Muscle of arm (tissue), 14 donors: ENCODE measurements at places on chromosomes 4 and X. TPM values are rescaled to one million over a fixed set of nuclear protein-coding genes. Genes with fewer than 3 reads are reported as not detected.

PCDH10 gene
- 0.39 TPM for polyA plus RNA-seq

DNA sequence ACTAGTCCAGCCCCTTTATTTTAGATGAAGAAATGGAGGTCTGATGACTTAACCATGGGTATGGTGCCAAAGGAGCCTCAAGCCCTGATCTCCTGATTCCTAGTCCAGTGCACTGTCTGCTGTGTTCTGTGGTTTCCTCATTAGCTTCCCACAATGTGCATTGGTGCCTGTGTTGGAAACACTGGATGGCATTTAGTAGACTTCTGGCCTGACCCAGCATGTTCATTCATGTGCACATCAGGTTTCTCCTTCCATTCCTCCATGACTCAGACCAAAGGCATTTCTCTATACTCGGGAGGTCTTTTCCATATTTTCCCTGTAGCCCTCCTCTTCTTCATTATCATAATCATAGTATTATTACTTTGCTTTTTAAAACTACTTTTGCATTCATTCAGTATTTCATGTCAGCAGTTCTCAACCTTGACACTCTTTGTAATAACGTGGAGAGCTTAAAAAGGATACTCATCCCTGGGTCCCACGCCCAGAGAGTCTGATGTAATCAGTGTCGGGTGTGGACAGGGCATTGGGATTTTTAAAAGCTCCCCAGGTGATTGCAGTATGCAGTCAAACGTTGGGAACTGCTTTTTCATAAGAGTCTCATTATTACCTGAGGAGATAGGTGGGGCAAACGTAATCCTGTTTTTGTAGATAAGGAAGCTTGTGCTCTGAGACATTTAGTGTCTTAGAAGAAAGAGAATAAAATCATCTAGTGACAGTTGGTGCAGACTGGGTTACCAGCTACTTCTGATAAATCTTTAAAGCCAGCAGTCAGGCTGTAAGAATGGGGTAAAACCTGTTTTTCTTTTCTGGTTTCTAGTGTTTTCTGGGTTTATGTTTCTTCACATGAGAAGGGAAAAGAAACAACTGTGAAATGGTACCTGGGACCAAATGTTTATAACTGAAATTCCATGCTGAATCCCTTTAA lies 40.9 kb upstream of the XK start:
- no peak for DNase-seq

- no peak for DNase-seq
Measured at GRCh38 chr4:74733756-74734155, 60.6 kb downstream of the BTC start.

DNA sequence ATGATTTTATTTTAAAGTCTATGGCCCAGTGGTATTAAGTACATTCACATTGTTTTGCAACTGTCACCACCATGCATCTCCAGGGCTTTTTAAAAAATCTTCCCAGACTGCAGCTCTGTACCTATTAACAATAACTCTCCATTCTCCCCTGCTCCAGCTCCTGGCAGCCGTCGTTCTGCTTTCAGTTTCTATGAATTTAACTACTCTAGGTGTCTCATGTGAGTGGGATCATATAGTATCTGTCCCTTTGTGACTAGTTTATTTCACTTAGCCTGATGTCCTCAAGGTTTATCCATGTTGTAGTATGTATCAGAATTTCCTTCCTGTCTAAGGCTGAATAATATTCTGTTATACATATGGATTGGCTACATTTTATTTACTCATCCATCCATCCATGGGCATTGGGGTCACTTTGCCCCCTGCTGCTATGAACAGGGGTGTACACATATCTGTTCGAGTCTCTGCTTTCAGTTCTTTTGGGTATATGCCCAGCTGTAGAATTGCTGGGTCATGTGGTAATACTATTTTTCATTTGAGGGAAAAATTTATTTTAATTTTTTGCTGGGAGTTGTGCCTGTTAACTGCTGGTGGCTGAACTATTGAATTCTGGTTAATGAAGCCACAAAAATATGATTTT lies 131.3 kb downstream of the ARHGAP10 start:
- DNase-seq: no peak

GRCh38 chr4:67713529-67714247 lies 12.7 kb upstream of the UBA6 start:
- DNase-seq: no peak

DGAT2L6 gene
- polyA plus RNA-seq: not detected

GRCh38 chr4:1573830-1574459 lies 110.2 kb downstream of the FAM53A start:
- DNase-seq: no peak

DNA sequence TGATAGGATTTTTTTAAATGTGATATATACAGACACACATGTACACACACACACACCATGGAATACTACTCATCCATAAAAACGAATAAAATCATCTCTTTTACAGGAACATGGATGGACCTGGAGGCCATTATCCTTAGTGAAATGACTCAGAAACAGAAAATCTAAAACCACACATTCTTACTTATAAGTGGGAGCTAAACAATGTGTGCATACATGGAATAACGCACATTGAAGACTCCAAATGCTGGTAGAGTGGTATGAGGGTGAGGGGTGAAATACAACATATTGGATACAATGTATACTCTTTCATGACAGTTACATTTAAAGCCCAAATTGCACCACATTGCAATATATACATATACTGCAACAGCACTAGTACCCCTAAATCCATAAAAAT lies 120.2 kb upstream of the ADGRL3 start:
- DNase-seq: no peak

GRCh38 chr4:182680234-182680653 lies 236.9 kb downstream of the DCTD start:
- DNase-seq: no peak

TACC3 gene
- polyA plus RNA-seq: 41.4 TPM

DNA sequence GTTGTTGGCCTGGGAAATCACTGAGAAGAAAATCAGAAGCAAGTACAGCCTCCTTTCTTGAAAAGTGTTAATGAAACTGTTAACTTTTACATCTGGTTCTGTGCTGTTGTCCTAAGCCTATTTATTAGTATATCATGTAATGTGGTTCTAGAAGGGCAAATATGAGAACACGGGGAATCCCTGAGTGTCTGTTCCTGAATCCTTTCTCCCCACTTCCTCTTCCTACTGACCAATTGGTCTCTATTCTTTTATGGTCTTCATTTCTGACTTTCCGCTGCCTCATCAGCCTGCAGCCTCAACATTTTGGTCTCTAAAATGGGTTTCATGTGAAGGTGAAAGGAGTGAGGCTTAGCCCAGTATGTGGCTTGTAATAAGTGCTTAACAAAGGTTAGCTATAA lies 159.9 kb upstream of the MAMLD1 start:
- no peak for DNase-seq

- no peak for DNase-seq
Measured at GRCh38 chrX:56385336-56385735, 153.2 kb downstream of the KLF8 start.

SPON2 gene
- 60.7 TPM for polyA plus RNA-seq

- no peak for DNase-seq
Measured at GRCh38 chr4:16224264-16225166, 1.8 kb downstream of the TAPT1 start.
